G401 (cell line): ENCODE measurements at places on chromosomes 7 and 10. TPM values are rescaled to one million over a fixed set of nuclear protein-coding genes. Genes with fewer than 3 reads are reported as not detected.

GRCh38 chr10:78763651-78764395 lies 304.9 kb upstream of the ZMIZ1 start:
- peak; percentile 11 for DNase-seq

DNA sequence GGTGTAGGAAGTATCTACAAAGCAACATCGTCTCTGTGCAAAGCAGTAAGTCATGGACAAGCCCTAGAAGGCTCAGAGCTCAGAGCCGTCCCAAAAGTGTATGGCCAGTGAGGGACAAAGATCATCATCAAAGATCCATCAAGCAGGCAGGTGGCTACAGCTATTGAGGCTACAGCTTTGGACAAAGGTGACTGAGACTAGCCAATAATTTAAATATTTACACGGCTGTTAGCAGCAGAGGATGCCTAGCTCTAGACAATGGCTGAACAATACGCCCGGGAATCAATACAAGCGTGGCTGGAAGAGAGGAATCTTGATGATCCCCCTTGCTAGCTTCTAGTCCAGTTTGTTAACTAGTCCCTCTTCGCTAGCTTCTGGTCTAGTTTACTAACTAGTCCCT lies 17.9 kb downstream of the NMT2 start:
- DNase-seq: no peak

DNA sequence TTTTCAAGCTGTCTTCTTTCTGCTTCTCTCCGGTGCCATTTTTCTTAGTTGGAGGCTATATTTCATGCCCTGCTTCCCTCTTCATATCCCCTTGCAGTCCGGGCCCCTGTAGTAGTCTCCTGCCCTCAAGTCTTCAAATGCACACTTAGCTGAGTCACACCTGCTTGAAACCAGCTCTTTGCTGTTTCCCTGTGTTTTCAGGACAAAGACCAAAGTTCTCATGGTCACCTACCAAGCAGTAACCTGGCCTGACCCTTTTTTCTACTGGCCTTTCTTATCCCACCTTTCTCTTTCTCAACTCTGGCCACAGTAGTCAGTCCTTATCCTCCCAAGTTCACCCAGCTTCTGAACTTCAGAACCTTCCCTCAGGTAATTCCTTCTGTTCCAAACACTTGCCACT lies 28.5 kb downstream of the GLUD1 start:
- no peak for DNase-seq

GRCh38 chr10:53957401-53957800 lies 843.6 kb downstream of the PCDH15 start:
- DNase-seq: no peak

- no peak for DNase-seq
These were observed 29.7 kb downstream of the AGAP3 start for GRCh38 chr7:151115836-151116418.

DNA sequence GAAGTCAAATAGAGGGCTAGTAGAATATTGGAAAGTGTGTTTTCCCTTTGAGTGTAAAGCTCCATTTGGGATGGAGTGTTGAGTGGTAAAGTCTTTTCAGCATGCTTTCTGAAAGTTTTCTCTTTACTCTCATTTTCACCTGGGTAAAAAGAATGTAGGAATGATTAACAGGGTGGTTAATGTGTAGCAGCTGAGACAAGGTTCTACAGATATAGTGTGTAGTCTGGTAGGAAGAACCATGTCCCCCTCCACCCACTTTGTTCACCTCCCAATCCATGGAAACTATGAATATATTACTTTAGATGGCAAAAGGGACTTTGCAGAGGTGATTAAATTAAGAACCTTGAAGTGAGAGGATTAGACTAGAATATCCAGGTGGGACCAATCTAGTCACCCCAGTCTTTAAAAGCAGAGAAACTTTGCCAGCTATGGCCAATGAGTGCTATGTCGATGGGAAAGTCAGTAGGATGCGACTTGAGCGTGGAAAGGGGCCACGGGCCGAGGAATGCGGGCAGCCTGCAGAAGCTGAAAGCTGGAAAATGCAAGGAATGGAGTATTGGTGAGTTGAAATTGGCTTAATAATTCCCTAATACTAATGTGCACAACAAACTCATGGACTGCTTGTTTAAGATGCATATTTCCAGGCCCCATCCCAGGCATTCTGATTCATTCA lies 166.3 kb upstream of the AHR start:
- no peak for DNase-seq

DNA sequence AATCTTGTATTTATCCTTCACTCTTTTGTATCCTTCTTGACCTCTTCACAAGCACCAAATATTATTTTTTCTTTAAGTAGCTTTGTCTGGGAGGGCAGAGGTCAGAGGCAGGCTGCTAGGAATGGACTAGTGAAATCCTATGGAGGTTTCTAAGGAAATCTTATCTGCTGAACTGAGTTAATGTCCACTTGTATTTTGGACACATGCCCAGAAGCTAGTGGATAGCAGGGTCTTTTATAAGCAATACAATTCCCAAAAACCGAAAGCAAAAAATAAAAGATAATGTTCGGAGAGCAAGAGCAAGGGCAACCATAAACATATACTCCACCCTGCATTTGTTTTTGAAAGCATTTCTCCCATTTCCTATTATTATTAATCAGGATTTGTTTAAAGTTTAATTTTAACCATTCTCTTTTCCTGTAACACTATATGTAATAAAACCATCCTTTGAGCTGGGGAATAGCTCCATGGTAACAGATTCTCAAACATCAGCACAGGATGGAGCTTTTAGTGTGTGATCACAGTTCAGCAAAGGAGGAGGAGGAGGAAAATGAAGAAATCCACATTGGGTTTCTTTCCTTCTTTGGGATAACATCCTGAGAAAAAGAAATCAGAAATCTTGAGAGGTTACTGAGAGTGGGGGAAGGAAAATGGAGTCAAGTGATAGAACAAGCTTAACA lies 328.2 kb upstream of the LRRN3 start:
- DNase-seq: no peak

DNA sequence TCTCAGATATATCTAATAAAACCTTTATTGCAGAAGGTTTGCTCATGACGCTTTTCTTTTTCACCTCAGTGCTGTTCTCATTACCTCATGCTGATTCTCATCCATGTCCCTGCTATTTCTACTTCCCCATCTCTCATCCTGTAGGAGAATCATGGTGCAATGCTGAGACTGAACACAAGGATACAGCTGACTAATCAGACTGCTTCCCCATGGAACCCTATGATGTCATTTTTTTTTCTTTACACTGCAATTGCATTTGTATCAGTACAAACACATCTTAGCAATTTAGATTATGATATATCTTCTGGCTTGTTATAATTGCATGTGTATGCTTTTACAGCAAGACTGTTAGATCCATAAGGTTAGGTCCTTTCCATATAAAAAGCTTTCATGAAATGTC lies 93.7 kb downstream of the SEMA3A start:
- no peak for DNase-seq

Gene SUN3
- total RNA-seq: 0.54 TPM in 1 of 2 replicates, not detected in the other

Gene ATAD1
- total RNA-seq: 25.2 and 37.9 TPM in 2 replicates

Gene NAT16
- total RNA-seq: 1.2 TPM in 1 of 2 replicates, not detected in the other

Gene ZMIZ2
- 0.92 and 2.3 TPM in 2 replicates for total RNA-seq

Gene POLR2J2
- 0.37 TPM in 1 of 2 replicates, not detected in the other for total RNA-seq

Gene VENTX
- 0.12 TPM in 1 of 2 replicates, not detected in the other for total RNA-seq

Gene PPA1
- total RNA-seq: 283 and 317 TPM in 2 replicates

Gene CTAGE8
- not detected in 2 replicates for total RNA-seq
